ENCODE measurements at places on chromosomes 11 and 22.

DNA sequence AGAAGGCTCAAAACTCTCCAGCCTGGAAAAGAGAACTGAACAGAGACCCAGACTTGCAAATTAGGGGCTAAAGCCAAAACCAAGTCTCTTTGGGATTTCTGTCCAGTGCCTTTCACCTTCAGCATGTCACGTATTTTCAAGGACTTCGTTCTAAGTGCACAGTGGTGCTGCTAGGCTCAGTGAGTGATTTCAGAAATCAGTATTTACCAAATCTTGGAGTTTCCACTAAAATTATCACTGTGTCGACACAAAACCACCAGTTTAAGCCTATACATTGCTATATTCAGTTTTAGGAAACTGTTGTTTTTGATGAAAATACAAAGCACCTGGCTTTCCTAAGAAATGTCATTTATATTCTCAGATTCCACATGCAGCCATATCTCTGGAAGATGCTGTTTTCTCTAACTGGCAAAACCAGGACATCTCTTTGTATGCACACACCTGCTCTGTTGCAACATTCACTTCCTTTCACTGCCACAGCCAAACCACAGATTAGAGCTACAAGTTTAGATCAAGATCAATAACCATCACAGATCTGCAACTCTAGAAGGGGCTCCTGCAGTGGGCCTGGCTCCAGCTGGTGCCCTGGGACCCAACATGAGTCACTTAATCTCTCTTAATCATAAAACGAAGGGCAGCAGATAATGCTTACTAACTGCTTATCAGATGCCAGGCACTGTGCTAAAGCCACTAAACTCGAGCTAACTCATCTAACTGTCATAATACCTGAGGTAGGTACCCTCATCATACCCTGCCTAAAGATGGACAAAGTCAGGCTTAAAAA, 22.3 kb downstream of the SMCO4 start:
- DNase-seq = no peak

- DNase-seq = no peak
Observed at GRCh38 chr22:49586244-49586748, 241.4 kb downstream of the BRD1 start.

- DNase-seq = no peak
Observed at GRCh38 chr22:18997925-18998315, 61.8 kb upstream of the PRODH start.

DNA sequence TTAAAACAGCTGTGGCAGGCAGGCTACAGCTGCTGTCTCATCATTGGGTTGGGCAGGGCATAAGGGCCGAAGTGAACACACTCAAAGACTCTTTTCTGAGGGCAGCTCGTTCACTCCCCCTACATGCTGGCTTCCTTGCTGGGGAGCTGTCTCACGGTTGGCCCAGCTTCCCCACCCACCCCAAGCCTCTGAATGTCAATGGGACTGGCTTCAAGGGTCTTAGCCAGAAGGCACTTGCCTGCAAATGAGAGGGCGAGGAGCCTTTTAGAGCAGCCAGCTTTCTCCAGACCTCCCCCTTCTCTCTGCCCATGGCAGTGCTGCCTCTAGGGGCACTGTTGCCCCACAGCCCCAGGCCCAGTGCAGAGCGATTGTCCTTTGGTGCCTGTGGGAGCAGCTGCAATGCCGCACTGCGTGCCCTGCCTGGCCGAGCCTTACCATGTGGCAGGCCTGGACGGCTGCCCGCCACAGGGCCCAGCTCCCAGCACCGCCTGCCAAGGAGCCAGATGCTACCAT, 94.7 kb upstream of the RASSF10 start:
- DNase-seq = no peak

- no peak for DNase-seq
Observed at GRCh38 chr22:32199341-32199740, 5.5 kb downstream of the RFPL2 start.

GRCh38 chr11:114174712-114175495, 115.4 kb downstream of the ZBTB16 start:
- DNase-seq = no peak

- DNase-seq = no peak
Observed at GRCh38 chr22:45221201-45221600, 19.5 kb downstream of the KIAA0930 start.

- DNase-seq = no peak
Observed at GRCh38 chr11:119012629-119013170, 5.4 kb downstream of the RPS25 start.

DNA sequence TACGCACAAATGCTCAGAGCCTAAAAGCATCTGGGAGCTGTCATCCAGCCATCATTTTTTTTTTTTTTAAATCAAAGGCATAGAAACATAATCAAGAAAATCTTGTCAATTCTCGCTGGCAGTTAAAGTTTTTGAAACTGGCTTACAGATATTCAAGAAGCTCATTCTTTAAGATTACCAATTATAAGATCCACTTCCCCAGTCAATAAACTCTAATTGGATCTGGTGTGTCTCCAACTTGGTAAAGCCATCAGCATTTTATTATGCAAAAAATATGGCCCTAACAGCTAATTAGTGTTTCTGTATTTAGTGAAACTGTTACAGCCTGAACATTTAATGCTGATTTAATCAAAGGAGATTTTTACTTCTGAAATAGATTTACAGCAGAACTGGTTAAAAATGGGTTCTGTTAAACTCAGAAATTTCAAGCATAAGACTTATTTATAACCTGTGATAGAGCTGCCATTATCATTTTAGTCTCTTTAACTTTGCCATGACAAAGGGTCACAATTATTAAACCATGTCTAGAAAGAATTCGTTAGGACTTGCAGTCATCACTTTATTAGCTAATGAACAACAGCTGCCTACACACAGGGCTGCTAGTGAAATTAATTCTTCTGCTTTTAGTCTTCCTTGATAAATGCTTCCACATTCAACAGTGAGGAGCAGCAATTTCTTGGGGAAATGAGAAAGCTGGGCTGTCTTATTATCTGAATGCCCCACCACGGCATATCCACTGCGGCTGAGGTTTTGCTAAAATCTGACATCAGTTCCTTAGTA, 176.4 kb upstream of the PITPNB start:
- DNase-seq = no peak

- DNase-seq = no peak
Observed at GRCh38 chr22:36291831-36292740, 39.2 kb downstream of the APOL1 start.

DNA sequence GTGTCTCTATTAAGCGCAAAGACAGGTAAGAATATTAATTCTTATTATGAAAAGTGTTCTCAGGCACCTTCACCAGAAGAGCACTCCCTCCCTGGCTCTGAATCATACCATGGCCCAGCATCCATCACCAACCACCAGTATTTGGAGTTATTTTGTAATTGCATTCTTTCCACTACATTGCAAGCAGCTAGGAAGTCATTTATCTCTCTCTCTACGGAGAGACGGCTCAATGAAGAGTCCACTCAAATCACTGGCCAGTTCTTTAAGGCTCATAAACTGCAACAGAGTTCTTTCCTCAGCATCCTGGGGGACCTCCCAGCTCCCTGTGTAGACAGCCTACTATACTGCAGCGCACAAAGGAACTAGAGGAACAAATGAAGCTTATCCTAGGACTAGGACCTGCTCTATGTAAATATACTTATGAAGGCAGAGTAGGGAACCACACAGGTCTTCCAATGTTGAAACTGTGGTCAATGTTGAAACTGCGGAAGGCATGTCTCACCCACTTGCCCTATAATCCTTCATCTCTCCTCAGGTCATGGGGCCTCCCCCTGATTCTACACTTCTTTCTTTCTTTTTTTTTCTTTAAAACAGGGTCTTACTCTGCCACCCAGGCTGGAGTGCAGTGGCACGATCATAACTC, 63.4 kb downstream of the AAMDC start:
- no peak for DNase-seq

GRCh38 chr11:36350137-36350513, 54.0 kb downstream of the PRR5L start:
- DNase-seq = no peak

DNA sequence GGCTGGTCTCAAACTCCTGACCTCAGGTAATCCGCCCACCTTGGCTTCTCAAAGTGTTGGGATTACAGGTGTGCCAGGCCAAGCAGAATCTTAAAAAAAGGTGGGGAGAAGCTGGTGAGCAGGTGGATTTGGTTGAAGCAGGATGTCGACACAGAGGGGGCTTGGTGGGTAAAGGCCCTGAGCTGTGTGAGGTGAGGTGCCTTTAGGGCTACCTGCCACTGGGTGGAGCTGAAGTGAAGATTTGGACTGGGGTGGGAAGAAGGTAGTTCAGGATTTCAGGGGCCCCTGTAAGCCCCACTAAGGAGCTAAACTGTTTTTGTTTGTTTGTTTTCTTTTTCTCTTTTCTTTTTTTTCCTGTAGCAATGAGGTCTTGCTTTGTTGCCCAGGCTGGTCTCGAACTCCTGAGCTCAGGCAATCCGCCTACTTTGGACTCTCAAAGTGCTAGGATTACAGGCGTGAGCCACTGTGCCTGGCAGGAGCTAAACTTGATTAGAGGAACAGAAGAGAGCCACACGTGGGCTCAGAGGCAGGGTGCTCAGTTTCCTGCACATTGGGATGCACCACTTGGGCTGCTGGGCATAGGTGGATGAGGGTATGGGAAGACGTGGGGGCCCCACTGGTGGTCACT, 6.0 kb downstream of the P2RX6 start:
- DNase-seq = no peak

Measured in stimulated activated CD8-positive, alpha-beta memory T cell treated with anti-CD3 and anti-CD28 coated beads, Interleukin-15, amount 100 ng/mL, for 48 hours (primary cell).